ENCODE measurements at places on chromosomes 3 and 15.

DNA sequence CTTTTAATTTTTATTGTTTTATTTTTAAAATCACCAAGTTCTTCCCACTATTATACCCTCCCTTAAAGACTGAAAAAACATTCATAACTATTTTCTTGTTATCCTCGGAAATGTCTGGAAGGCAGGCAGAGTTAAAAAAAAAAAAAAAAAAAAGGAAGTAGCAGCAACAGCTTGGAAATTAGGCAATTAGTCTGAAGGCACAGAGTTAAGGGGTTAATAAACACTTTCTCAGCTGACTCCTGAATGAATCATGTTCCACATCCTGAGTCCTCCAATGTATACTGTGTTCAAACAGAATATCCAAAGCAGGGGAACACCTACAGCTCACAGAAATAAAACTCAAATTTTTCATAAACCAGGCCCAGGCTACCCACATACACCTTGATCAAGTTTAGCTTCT is 5.8 kb downstream of the HEXA start:
- no peak for DNase-seq

DNA sequence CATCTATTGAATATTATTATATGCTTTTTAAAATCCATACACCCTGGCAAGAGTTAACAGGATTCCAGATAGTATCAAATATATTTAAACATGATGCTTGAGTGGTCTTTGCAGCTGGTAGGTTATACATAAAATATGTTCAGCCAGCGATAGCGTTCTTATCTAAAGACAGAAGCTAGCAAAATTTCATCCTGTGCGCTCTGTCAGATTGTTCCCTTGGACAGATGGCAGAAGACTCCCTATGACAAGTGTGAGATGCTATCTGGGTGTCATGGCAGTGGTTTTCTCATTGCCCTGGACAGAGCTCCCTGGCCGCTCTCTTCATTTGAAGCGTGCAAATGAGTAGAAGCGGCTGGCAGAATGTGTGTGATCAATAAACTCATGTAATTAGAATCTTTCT is 175.2 kb upstream of the SOX14 start:
- DNase-seq, result no peak

GRCh38 chr3:126149960-126150515 is 30.3 kb downstream of the ALDH1L1 start:
- DNase-seq, result no peak

DNA sequence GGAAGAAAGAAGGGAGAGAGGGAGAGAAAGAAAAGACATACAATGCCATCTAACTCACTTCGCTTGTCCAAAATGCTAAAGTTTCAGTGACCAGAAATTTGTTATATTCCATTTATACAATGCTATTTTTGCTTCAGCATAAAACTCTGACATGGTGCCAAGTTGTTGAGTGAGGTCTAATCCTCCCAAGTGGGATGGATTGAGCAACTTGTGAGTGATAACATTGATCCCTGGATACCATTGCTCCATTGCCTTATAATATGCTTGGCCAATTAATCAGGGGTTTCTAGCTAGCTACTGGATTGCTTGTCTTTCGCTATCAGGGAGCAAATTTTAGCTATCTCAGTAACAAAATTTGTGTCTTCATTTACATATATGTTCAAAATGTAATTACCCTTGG is 615.6 kb upstream of the DPPA4 start:
- no peak for DNase-seq

GRCh38 chr3:107013641-107014040 is 363.6 kb upstream of the CCDC54 start:
- DNase-seq, result no peak

DNA sequence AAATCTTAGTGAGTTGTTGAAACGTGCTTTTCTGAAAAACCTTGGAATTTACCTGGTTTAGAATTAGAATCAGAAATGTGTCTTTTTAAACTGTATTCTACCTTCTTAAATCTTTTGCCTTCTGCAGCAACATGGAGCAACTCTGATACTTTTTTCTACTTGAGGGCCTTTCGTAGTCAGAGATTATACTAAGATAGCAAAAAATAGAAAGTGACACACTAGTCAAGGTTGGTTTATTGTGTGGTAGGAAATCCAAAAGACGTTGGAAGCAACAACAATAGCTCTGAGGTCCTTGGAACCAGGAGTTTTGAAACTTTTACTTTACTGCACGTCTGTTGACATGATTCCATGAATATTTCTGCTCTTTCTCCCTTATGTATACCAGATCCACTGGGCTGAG is 294.9 kb downstream of the LPP start:
- no peak for DNase-seq

DNA sequence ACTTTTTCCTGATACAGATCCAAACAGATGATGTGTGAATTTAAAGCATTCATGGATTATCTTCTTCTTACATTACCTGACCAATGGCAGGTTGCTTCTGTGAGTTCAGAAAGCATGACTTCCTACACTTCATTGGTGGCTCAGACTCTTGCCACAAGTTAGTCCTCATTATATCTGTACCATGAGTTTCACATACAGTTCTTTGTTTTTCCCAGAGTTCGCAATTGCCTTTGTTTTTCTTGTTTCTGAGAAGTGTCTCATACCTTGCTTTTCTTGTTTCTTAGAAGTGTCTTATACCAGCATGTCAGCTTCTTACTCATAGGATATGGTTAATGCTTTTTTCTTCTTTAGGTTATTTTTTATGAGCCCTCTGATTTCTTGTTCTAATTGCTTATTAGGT is 133.8 kb upstream of the TLE3 start:
- no peak for DNase-seq

- no peak for DNase-seq
Measured at GRCh38 chr3:24043985-24044384, 98.9 kb downstream of the NR1D2 start.

GRCh38 chr3:71171247-71171646 is 412.3 kb downstream of the FOXP1 start:
- DNase-seq, result no peak

- no peak for DNase-seq
Measured at GRCh38 chr3:110165753-110166152, 828.4 kb upstream of the DPPA4 start.

DNA sequence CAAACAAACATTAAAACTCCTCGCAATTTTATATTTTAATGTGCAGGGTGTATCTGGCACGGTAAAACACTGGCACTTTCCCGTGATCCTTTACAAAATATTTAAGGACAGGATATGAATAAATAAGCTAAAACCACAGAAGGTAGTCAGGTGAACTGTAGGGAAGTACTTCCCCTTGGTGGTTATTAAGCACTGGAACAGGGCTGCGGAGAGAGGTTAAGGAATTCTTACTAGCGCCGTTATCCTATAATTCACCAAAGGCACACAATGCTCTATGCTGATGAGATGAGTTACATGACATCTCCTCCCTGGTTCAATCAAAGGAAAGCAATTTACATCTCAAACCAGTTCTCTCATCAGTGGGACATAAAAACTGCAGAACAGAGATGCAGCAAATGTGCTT is 289.8 kb downstream of the ZBTB20 start:
- no peak for DNase-seq

Measured in stimulated activated CD8-positive, alpha-beta memory T cell treated with anti-CD3 and anti-CD28 coated beads, Interleukin-12 subunit alpha, Interleukin-12 subunit beta, amount 100 ng/mL, for 4 hours (primary cell).